ENCODE measurements at places on chromosomes 6 and 20.

DNA sequence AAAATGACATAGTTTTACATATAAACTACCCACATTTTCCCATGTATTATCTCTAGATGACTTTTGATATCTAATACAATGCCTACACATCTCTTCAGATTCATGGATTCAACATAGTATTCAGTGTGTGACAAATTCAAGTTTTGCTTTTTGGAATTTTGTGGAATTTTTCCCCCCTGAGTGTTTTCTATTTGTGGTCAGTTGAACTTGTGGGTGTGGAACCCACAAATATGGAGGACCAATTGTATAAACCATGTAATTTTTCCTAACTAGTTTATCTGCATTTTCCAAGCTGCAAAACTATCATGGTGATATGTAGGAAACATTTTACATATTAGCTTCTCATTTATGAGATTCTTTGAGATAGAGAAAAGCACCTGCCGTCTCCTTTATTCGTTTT is 374.3 kb upstream of the SOX4 start:
- DNase-seq: no peak

- no peak for DNase-seq
These were observed 38.1 kb downstream of the GJA10 start for GRCh38 chr6:89932245-89932802.

- DNase-seq: no peak
These were observed 1.3 kb upstream of the FOXF2 start for GRCh38 chr6:1387876-1388629.

DNA sequence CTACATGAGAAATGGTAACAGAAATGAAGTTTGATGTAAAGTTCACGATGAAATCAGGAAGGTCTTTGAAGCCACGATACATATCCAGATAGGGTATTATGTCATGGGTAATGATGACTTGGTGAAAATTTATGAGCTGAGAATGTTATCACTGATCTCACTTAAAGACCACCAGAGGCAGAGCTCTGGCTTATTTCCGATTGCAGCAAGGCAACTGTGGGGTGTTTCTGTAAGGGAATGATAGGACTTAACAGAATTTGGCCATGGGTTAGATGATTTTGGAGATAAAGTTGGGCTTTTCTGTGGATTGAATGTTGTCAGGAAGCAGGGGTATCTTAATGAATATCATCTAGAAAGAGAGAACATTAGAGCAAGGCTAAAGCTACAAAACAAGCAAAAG is 508.4 kb downstream of the HDGFL1 start:
- no peak for DNase-seq

DNA sequence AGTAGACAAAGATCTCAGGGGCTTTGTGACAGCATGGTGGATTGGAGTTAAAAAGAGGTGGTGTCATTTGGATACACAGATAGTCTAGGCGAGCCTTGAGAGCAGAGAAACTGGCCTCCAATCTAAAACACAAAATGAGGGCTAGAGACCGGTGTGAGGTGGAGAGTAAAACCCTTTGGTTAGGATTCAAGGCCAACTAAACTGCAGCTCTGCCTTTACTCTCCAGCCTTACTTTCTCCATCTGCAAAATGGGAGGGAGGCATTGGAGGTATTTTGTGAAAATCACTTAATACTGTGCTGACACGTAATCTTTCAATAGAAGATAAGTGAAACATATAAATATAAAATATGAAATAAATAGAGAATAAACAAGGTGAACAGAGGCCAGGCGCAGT is 89.1 kb upstream of the QKI start:
- DNase-seq: no peak

DNA sequence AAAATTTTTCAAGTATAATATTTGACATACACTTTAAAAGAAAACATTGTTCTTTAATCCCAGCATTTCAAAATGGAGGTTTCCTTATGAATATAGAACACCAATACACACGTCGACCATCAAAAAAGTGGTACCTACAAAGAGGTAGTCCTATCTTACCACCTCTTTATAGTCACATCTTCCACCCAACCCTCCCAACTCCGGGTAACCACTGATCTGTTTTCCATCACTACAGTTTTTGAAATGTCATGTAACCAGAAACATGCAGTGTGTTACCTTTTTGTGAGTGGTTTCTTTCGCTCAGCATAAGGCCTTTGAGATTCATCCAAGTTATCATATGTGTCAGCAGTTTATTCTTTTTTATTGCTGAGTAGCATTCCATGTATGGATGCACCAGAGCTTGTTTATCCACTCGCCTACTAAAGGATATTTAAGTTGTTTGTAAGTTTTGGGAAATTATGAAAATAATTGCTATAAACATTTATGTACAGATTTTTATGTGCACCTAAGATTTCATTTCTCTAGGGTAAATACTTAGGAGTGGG is 104.8 kb downstream of the ISM1 start:
- DNase-seq: no peak

- no peak for DNase-seq
These were observed 223.2 kb downstream of the ERMARD start for GRCh38 chr6:169974663-169975062.

DNA sequence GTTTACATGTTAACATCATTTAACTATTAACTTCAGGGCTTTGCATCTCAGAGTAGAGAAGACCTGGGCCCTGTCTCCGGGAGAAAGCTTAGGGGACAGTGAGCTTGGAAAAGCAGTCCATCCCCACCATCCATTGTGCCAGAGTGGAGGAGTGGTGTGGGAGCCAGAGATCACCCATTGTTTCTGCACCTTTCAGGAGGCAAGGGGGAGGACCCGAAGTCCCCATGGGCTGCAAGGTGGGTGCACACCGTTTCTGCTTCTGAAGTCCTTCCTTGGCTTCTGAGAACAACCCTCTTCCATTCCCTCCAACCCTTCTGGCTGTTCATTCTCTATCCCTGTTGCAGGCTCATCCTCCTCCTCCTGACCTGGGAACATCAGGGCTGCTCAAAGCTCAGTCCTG is 4.0 kb upstream of the PPP1R3G start:
- DNase-seq: no peak
